ENCODE measurements at places on chromosomes 16 and 17.

DNA sequence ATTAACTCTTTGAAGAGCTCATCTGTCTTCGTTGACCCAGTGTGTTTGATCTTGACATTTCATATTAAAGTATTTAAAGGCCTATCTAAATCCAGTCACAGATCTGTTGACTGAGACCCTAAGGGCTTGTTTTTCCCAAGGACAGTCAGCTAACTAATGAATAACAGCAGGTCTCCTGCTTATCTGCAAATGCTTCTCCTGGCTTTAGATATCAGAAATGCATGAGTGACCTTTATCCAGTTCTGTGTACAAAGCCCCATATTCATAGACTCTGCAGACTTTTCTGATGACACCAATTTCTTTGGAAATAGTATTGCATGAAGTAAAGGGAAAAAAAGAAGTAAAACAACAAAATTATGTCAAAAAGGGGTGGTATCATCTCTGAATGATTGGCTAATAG is 70.3 kb downstream of the YPEL2 start:
- DNase-seq, result no peak

DNA sequence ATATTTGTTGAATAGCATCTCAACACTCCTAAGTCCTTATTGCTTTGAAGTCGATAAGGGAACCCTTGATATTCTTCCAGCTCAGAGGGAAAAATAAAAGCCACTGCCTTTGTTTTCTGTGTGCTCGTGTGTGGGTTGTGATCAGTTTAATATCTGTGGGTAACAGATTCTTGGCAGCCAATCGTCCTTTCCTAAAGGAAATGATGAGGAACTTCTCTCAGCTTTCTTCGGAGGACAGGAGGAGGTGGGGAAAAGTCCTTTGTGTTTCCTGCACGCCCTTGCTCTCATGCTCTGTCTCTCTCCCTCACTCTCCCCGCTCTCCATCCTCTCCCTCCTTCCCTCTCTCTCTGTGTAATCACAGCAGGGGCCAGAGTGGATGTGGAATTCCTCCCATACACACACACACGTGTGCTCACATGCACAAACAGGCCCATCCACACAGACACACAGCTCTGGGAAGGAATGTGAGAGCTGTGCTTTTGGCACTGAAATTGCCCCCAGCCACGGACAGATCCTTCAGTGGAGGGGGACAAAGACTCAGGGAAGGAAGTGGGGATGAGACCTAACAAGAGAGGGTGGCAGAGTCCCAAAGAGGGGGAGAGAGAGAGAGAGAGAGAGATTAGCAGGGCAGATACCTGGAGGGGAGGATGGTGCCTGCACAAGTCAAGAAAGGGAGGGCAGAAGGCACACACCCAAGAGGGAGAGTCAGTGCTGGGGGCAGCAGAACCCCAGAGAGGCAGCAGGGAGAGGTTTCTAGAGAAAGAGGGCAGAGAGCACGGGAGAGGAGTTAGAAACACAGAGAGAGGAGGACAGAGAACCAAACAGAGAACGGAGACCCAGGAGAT is 83.5 kb upstream of the PLCG2 start:
- no peak for DNase-seq

GRCh38 chr17:14873540-14873939 is 391.6 kb downstream of the PMP22 start:
- DNase-seq, result no peak

GRCh38 chr16:84443166-84443802 is 61.2 kb downstream of the MEAK7 start:
- no peak for DNase-seq

DNA sequence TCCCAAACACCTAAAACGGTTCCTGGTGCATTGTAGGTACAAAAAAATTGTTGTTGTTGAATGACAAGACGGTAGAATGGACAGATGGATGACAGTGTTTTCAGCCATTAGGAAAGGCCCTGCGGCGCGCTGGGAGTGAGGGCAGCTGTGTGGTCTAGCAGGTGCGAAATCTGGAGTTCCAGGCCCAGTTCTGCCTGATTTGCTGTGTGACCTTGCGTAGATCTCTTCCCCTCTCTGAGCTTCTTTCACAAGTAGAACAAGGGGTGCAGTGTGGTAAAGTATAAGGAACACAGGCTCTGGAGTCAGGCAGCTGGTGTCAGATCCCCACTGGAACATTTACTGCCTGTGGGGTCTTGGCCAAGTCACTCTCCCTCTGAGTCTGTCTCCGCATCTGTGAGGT is 25.3 kb downstream of the SPNS2 start:
- DNase-seq, result no peak

GRCh38 chr17:9513266-9513665 is 62.4 kb downstream of the STX8 start:
- DNase-seq, result no peak

- DNase-seq, result no peak
Observed at GRCh38 chr16:280552-280951, at the start of gene ARHGDIG. TSS of gene ARHGDIG (plus strand) at chr16:280591. CDS start at chr16:280681, 90 bp downstream.

GRCh38 chr16:84247331-84247730 is 7.5 kb upstream of the KCNG4 start:
- no peak for DNase-seq

DNA sequence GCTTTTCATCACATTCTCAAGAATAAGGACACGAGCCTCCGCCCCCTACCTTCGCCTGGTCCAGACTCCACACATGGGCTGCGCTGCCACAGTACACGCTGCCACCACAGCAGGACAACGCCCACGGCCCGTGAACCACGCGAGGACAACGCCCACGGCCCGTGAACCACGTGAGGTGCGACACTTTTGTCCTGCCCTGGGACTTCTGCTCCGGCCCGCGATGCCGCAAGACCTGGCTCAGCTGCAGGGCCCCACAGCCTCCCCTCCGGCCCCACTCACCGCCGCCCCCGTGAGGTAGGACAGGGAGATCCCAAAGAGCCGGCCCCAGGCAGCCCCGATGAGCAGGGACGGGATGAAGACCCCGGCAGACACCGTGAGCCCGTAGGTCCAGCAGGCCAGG is 5.9 kb upstream of the CCDC154 start:
- DNase-seq, result no peak

- no peak for DNase-seq
Observed at GRCh38 chr16:3773663-3774062, 56.3 kb upstream of the TRAP1 start.

GRCh38 chr16:58366247-58367031 is 25.8 kb upstream of the GINS3 start:
- DNase-seq, result no peak

GRCh38 chr17:11001651-11002050 is 163.8 kb upstream of the PIRT start:
- DNase-seq, result no peak

DNA sequence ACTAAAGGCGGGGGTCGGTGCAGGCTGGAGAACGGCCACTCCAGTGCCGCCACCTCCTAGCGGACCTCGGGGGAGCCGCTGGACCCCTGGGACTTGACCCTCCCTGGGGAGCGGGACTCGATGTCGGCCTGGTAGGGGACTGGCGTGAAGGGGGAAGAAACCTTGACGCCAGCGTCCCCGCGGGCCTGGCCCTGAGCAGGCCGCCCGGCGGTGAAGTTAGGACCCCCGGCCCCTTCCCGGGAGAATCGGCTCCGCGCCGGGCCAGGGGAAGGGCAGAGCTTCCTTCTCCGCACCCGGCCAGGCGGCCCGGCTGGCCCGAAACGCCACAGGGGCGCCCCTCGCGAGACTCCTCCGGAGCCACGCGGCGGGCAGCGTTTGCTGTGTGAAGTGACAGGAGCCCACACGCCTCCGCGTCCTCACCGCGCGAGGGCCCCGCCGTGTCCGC is 389 bp downstream of the DUS1L start:
- no peak for DNase-seq

DNA sequence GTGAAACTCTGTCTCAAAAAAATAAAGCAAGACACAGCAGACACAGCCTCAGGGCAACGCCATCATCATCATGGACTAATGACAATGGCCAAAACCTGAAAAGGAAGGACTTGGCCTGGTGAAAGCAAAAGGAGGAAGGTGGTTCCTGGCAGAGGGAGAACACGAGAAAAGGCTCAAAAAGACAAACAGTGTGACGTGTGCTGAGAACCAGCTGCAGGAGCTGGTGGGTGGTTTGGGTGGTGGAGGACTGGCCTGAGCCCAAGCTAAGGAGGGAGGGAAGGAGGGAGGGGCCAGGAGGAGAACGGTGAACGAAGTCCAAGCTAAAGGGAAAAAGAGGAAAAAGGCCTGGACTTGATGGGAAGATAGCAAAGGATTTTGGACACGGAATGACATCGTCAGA is 85.1 kb downstream of the SLC39A11 start:
- DNase-seq, result no peak

- DNase-seq, result no peak
Observed at GRCh38 chr16:13245713-13246377, 344.4 kb downstream of the SHISA9 start.

DNA sequence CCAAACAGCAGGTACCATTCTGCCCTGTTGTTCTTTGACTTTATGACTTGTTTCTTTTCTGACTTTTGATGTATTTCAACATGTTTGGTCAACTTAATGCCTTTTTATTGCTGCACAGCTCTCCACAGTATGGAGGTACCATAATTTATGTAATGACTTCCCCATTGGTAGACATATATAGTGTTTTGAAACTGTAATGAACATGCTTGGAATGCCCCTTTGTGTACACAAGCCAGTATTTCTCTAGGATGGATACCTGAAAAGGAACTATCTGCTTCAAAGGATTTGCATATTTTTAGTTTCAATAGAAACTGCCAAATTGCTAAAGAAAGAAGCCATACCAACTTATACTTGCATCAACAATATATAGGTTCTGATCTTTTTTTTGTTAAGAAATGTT is 66.1 kb downstream of the NOG start:
- no peak for DNase-seq

GRCh38 chr17:67619555-67619954 is 98.2 kb upstream of the NOL11 start:
- DNase-seq, result no peak

- no peak for DNase-seq
Observed at GRCh38 chr17:2087597-2088211, 32.8 kb downstream of the HIC1 start.

DNA sequence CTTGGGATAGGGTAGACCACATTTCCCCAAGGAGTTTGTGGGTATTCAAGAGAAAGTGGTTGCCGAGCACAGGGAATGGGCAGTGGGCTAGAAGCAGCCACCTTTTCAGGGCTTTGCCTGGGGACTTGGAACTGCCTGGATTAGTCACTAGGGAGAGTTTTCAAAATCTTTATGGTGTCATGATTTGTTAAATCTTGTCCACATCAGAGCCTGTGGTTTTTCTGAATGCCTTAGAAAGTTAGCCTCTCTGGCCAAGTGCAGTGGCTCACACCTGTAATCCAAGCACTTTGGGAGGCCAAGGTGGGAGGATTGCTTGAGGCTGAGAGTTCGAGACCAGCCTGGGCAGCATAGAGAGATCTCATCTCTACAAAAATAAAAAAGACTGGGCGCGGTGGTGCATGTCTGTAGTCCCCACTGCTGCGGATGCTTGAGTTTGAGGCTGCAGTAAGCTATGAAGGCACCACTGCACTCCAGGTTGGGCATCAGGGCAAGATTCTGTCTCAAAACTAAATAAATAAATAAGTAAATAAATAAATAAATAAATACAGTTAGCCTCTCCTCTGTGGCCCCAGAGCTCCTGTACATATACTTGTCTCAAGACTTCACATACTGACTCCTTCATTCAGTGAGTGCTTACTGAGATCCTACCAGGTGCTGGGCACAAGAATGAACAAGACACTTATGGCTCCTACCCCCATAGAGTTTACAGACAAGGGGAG is 76.3 kb upstream of the HNF1B start:
- DNase-seq, result no peak

DNA sequence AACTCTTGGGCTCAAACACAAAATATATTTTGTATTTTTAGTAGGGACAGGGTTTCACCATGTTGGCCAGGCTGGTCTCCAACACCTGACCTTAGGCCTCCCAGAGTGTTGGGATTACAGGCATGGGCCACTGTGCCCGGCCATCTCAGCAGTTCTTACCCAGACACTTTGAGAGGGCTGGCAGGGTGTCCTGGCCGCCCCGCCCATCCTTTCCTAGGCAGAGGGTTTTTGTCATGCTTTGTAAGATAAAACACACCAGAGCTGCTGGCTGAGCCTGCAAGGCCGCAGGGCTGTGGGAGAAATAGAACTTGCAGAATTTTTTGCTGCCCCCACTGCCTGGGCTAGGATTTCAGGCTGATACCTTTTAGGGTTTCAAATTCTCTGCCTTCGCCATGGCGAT is 8.7 kb downstream of the PPL start:
- no peak for DNase-seq

GRCh38 chr17:70072546-70073309 is 2.3 kb upstream of the KCNJ16 start:
- no peak for DNase-seq

DNA sequence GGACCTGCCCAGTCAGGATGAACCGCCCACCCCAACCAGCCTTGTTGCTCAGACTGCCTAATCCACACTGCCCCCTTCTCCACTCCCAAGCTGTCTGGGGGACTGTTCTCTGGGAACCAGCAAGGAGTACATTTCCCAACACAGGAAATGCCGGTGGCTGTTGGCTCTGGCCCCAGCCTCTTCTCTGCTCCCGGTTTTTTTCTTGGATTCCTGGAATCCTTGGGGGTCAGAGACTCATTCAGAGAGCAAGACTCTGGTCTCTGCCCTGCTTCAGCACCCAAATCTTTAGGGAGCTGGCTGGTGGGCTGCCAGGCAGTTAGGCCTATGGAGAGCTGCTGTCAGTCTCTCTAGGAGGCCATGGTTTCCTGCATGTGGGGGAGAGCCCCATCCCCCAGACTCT is 10.8 kb upstream of the MTMR4 start:
- DNase-seq, result no peak

- DNase-seq, result no peak
Observed at GRCh38 chr16:80599466-80599865, 58.7 kb downstream of the DYNLRB2 start.

GRCh38 chr17:50618300-50618699 is 16.4 kb upstream of the ABCC3 start:
- no peak for DNase-seq

GRCh38 chr16:52819808-52820207 is 232.9 kb downstream of the CHD9NB start:
- DNase-seq, result no peak

DNA sequence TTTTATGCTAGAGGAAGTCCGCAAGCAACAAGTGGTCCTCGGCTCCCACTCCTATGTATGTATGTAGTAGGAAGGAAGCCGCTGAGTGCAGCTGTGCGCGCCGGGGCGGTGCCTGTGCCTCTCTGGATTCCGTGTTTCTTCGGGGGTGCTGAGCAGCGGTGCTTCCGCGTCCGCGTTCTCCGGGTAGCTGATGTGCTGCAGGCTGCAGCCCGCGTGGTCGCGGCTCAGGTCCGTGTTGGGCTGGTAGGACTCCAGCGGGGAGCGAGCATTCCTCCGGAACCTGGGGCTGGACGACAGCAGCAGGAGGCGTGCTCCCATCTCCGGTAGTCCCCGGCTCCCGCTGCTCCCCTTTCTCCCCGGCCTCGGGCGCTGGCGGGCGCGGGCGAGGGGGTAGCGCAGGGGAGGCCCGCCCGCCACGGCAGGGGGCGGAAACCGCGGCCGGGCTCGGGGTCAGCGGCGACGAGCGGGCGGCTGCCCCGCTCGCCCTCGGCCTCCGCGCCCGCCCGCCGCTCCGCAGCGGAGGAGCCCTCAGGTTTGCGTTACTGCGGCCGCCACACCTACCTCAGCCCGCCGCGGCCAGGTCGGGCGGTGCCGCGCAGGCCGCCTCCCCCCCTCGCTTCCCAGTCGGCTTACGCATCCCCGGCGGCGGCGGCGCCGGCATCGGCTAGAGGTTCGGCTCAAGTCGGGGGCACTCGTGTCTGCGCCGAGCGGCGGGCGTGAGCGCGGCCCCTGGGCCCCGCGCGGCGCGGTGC is 487 bp downstream of the C17orf67 start:
- peak; percentile 32 for DNase-seq
